ENCODE measurements at places on chromosomes 7 and 10. TPM values are rescaled to one million over a fixed set of nuclear protein-coding genes. Genes with fewer than 3 reads are reported as not detected.

- peaks cover 9% of the 10 kb centered on the region for H3K27me3 ChIP-seq
- DNase-seq, result no peak
- H3K27ac ChIP-seq, result no peak overlapping the region
- H3K4me1 ChIP-seq, result peaks cover 8% of the 10 kb centered on the region
Observed at GRCh38 chr7:158444501-158445420, 142.9 kb downstream of the PTPRN2 start.

GRCh38 chr7:137343281-137343841, at the start of gene PTN:
Gene PTN, minus strand, starts transcription at chr7:137343733. Its CDS starts 88,760 bp downstream, at chr7:137254973.
- H3K4me1 ChIP-seq, result peaks cover 4% of the 10 kb centered on the region
- H3K36me3 ChIP-seq, result no peaks in the 10 kb centered on the region
- peak within 1 kb of the TSS; percentile 94 for H3K27ac ChIP-seq

GRCh38 chr7:142774826-142775225, 4.1 kb downstream of the PRSS2 start:
- H3K4me3 ChIP-seq, result no peak overlapping the region
- no peak for DNase-seq
- H3K27me3 ChIP-seq, result peaks cover 4% of the 10 kb centered on the region
- no peak overlapping the region for H3K27ac ChIP-seq
- H3K4me1 ChIP-seq, result peaks cover 8% of the 10 kb centered on the region

DNA sequence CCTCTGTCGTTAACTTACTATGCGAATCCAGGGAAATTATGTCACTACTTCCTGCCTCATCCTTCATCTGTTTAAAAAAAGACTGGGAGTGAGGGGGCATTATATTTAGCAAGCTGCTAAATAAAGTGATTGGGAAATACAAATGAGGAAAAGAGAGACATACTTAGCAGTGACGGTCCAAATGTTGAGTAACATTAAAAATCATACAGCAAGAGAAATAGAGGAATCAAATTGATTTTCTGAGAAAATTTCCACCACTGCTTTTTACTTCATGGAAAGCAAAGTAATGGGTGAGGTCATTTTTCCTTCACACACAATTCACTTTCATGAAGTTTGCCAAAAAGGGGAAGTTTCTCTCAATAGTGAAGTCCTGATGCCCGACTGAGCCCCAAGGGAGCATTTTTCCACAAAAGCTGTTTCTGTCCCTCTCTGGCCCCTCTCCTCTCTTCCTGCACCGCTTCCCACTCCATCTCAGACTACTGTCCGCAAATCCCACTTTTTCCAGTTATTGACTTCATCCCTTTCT, 61.9 kb upstream of the ADO start:
- H3K4me3 ChIP-seq, result no peak overlapping the region
- peaks cover under 1% of the 10 kb centered on the region for H3K27me3 ChIP-seq
- H3K27ac ChIP-seq, result no peak overlapping the region
- no peaks in the 10 kb centered on the region for H3K36me3 ChIP-seq
- DNase-seq, result no peak
- H3K4me1 ChIP-seq, result no peaks in the 10 kb centered on the region

GRCh38 chr7:1901431-1902210, 231.5 kb downstream of the ELFN1 start:
- H3K4me1 ChIP-seq, result peaks cover 2% of the 10 kb centered on the region
- H3K27ac ChIP-seq, result no peak overlapping the region
- no peak overlapping the region for H3K4me3 ChIP-seq
- H3K27me3 ChIP-seq, result peaks cover 5% of the 10 kb centered on the region
- peak; percentile 11 for DNase-seq

DNA sequence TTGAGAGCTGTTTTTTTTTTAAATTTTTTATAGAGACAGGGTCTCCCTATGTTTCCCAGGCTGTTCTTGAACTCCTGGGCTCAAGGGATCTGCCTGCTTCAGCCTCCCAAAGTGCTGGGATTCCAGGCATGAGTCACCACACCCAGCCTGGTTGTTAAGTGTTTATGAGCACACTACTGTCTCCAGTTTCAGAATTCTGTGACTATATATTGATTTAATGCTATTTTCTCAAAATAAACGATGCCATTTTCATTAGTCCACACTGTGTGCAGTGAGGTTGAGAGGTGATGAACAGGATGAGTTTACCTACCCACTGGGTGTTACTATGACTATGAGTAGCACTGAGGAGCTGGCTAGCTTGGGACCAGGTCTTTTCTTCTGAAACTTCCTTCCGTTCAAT, 110.9 kb upstream of the FAM180A start:
- H3K4me3 ChIP-seq, result no peak overlapping the region
- no peak overlapping the region for H3K27ac ChIP-seq
- peaks cover 7% of the 10 kb centered on the region for H3K27me3 ChIP-seq
- H3K4me1 ChIP-seq, result peaks cover 9% of the 10 kb centered on the region
- DNase-seq, result no peak
- peaks cover 4% of the 10 kb centered on the region for H3K36me3 ChIP-seq

GRCh38 chr7:47725031-47725780, 143.3 kb upstream of the TNS3 start:
- H3K4me1 ChIP-seq, result peaks cover 3% of the 10 kb centered on the region
- peaks cover 3% of the 10 kb centered on the region for H3K27me3 ChIP-seq
- H3K36me3 ChIP-seq, result no peaks in the 10 kb centered on the region
- no peak overlapping the region for H3K4me3 ChIP-seq
- no peak for DNase-seq

- H3K4me3 ChIP-seq, result peak overlapping the region; percentile 84
- peaks cover 3% of the 10 kb centered on the region for H3K27me3 ChIP-seq
- peaks cover 35% of the 10 kb centered on the region for H3K4me1 ChIP-seq
- peak overlapping the region; percentile 90 for H3K27ac ChIP-seq
Observed at GRCh38 chr7:25851332-25852210, 300.4 kb upstream of the NFE2L3 start.

- peak; percentile 34 for DNase-seq
- H3K4me1 ChIP-seq, result peaks cover 5% of the 10 kb centered on the region
- no peaks in the 10 kb centered on the region for H3K36me3 ChIP-seq
- H3K27me3 ChIP-seq, result peaks cover 14% of the 10 kb centered on the region
- no peak overlapping the region for H3K27ac ChIP-seq
- H3K4me3 ChIP-seq, result no peak overlapping the region
Observed at GRCh38 chr7:6640246-6640721, 3.2 kb downstream of the ZNF316 start.

- no peak for DNase-seq
- peaks cover 13% of the 10 kb centered on the region for H3K27me3 ChIP-seq
- H3K27ac ChIP-seq, result no peak overlapping the region
- no peak overlapping the region for H3K4me3 ChIP-seq
- peaks cover 1% of the 10 kb centered on the region for H3K4me1 ChIP-seq
Observed at GRCh38 chr7:73822319-73823173, 8.2 kb upstream of the CLDN4 start.

GRCh38 chr10:22158426-22158825, 59.4 kb downstream of the EBLN1 start:
- H3K27ac ChIP-seq, result no peak overlapping the region
- no peaks in the 10 kb centered on the region for H3K36me3 ChIP-seq
- no peaks in the 10 kb centered on the region for H3K4me1 ChIP-seq

DNA sequence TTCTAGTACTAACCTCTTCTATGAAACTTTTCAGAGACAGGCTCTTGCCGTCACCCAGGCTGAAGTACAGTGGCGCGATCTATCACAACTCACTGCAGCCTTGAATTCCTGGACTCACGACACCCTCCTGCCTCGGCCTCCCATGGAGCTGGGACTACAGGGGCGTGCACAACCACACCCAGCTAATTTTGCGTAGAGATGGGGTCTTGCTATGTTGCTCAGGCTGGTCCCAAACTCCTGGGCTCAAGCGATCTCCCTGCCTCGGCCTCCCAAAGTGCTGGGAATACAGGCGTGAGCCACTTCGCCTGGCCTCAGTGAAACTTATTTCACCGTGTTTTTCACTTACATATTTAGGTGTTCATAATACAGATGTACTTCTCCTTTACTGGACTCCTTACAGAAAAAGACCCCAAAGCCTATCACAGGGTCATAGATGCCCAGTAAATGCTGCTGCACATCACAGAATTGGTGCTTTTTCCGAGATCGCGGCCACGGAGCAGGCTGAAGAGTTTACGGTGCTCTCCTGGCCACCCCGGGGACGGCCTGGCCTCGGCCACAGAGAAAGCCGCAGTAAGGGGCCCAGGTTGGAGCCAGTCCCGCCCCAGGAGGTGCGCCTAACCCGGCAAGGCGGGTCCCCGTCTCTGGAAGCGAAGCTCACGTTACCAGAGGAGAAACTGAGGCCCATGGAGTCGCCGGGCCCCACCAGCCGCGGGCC, 595 bp downstream of the TBL2 start:
- peak overlapping the region; percentile 90 for H3K4me3 ChIP-seq
- H3K27me3 ChIP-seq, result peaks cover 8% of the 10 kb centered on the region
- peaks cover 7% of the 10 kb centered on the region for H3K4me1 ChIP-seq

GRCh38 chr10:9508606-9509005, 1454.1 kb downstream of the GATA3 start:
- no peaks in the 10 kb centered on the region for H3K27me3 ChIP-seq
- no peak overlapping the region for H3K27ac ChIP-seq
- no peaks in the 10 kb centered on the region for H3K36me3 ChIP-seq
- H3K4me1 ChIP-seq, result no peaks in the 10 kb centered on the region

DNA sequence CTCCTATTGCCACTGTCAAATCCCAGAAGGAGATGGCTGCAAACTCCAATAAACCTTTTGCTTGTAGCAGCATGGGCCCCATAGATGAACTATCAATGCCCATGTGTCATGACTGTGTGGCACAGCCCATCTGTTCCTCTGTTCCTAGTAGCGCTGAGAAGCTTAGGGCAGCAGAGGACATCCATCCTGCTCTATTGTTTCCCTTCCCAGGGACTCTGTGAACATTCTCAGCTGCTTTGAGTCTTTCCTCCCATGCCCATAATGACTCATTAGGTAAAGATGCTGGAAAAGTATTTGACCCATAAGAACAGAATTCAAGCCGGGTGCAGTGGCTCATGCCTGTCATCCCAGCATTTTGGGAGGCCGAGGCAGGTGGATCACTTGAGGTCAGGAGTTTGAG, 28.3 kb downstream of the STMP1 start:
- H3K36me3 ChIP-seq, result no peaks in the 10 kb centered on the region
- H3K4me3 ChIP-seq, result no peak overlapping the region
- no peak for DNase-seq
- H3K27ac ChIP-seq, result no peak overlapping the region
- peaks cover 2% of the 10 kb centered on the region for H3K27me3 ChIP-seq

GRCh38 chr10:3016016-3016415, 51.3 kb upstream of the PFKP start:
- H3K4me3 ChIP-seq, result no peak overlapping the region
- H3K4me1 ChIP-seq, result peaks cover 3% of the 10 kb centered on the region
- H3K27ac ChIP-seq, result no peak overlapping the region
- DNase-seq, result no peak
- peaks cover 2% of the 10 kb centered on the region for H3K27me3 ChIP-seq
- H3K36me3 ChIP-seq, result peaks cover 15% of the 10 kb centered on the region

- no peak overlapping the region for H3K27ac ChIP-seq
- no peak overlapping the region for H3K4me3 ChIP-seq
- H3K4me1 ChIP-seq, result no peaks in the 10 kb centered on the region
- peaks cover 4% of the 10 kb centered on the region for H3K36me3 ChIP-seq
- DNase-seq, result no peak
Observed at GRCh38 chr10:70265032-70265689, 18.6 kb downstream of the NPFFR1 start.

DNA sequence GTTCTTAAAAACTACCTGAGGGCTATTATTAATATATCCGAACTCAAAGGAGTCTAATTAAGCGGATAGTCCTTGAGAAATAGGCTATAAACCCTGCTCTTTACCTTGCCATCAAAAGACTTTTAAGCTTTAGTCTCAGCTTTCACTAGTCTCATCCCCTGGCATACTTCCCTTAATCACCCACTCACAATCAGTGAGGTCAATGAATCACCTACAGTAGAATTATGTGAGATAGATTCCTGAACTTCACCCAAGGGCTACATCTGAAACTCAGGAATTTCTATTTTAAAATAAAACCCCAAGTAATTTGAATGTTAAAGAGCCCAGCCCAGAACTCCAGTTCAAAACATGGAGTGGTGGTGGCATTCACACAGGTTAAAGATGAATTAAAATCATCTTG, 108.7 kb downstream of the ETV1 start:
- DNase-seq, result no peak
- no peaks in the 10 kb centered on the region for H3K27me3 ChIP-seq
- H3K27ac ChIP-seq, result no peak overlapping the region
- H3K4me1 ChIP-seq, result no peaks in the 10 kb centered on the region

- H3K27me3 ChIP-seq, result peaks cover 4% of the 10 kb centered on the region
- H3K4me1 ChIP-seq, result peaks cover 69% of the 10 kb centered on the region
- no peaks in the 10 kb centered on the region for H3K36me3 ChIP-seq
- no peak for DNase-seq
Observed at GRCh38 chr7:117087639-117088396, 134.5 kb downstream of the ST7 start.

- H3K27me3 ChIP-seq, result peaks cover 29% of the 10 kb centered on the region
- H3K4me3 ChIP-seq, result peak overlapping the region; percentile 72
- peak overlapping the region; percentile 98 for H3K27ac ChIP-seq
- peaks cover 57% of the 10 kb centered on the region for H3K4me1 ChIP-seq
Observed at GRCh38 chr10:79101560-79102497, 33.1 kb downstream of the ZMIZ1 start.

DNA sequence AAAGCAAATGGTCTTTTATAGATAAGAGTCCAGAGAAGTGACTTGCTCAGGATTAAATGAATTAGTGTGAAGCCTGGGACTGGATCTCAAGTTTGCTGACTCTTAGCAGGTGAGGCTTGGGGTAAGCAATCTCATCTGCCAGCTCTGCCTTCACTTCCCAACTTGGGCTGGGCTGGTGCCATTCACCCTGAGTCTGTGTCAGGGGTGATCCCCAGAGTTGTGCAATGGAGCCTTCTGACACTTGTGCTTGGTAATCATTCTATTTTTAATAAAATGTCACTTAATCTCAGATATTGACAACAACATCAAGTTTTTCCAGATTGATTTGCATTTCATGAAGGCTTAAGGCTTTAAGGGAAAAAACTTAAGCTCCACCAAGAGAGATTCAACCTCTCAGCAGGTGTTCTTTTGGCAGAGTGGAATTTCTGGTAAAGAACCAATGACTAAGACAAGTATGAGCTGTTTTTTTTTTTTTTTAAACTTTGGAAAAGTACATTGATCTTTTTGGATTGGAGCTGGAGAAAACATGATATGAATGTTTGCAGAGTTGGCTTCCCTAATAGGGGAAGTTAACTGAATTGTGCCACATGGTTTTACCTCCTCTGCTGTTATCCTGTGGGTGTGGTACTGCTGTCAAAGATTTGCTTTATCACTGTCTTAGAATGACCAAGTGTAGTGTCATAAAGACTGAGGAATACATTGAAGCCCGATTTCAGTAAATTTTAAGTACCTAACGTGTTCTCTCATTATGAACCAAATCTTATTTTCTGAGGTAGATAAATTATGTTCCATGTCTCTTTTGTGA, 48.6 kb upstream of the GPR37 start:
- H3K27me3 ChIP-seq, result no peaks in the 10 kb centered on the region
- no peaks in the 10 kb centered on the region for H3K36me3 ChIP-seq
- H3K4me1 ChIP-seq, result no peaks in the 10 kb centered on the region
- DNase-seq, result no peak
- H3K4me3 ChIP-seq, result no peak overlapping the region

- no peak overlapping the region for H3K27ac ChIP-seq
- H3K36me3 ChIP-seq, result no peaks in the 10 kb centered on the region
- no peaks in the 10 kb centered on the region for H3K4me1 ChIP-seq
- H3K27me3 ChIP-seq, result no peaks in the 10 kb centered on the region
- DNase-seq, result no peak
Observed at GRCh38 chr7:10863476-10863875, 110.2 kb upstream of the PHF14 start.

GRCh38 chr10:97601268-97602215, 12.0 kb downstream of the C10orf62 start:
- H3K27ac ChIP-seq, result no peak overlapping the region
- DNase-seq, result no peak
- no peaks in the 10 kb centered on the region for H3K27me3 ChIP-seq

Gene ASB13
- total RNA-seq, result 13.9 TPM

Gene PSMA2
- 78.4 TPM for total RNA-seq

Gene ENTPD7
- total RNA-seq, result 11.0 TPM

Gene INSIG1
- total RNA-seq, result 95.2 TPM

Gene NEUROD6
- total RNA-seq, result not detected

Gene PDSS1
- total RNA-seq, result 11.6 TPM
